ENCODE measurements at places on chromosomes 13 and 19.
A peak's percentile ranks its signal among the peaks of the same experiment; 100 is the strongest.

GRCh38 chr13:43127827-43128226, 104.4 kb downstream of the DNAJC15 start:
- DNase-seq, result no peak

DNA sequence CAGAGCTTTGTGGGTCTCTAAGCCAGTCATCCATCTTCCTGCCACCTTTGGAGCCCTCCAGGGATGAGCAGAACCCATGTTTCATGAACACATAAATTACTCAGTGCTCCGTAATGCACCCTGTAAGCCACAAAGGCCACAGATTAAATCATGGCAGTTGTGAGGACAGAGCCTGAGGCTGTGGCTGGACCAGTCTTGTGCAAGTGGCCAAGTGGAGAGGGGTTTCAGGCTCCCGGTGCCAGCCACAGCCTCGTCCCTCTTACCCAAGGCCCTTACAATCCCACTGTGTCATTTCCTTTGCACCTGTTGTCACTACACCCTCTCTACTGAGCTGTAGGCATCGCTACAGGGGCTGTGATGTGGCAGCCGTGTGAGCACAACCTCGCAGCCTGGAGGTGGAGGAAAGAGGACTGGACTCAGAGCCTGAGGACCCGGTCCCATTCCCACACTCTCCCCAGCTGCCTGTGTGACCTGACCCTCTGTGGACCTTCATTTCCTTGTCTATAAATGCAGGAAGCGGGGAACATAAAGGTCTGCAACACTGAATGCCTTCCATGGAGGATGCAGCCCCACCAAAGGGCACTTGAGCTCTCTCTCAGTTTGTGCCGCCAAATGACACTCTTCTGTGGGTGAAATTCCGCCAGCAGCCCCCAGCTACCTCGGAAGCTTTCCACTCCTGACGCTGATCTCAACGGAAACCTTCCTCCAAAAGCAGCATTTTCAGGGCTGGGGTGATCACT, 792.0 kb downstream of the UQCRFS1 start:
- no peak for DNase-seq

- no peak for DNase-seq
Observed at GRCh38 chr19:13979686-13980085, 26.4 kb downstream of the RFX1 start.

GRCh38 chr13:26541678-26542568, 15.6 kb upstream of the WASF3 start:
- no peak for DNase-seq

- DNase-seq, result no peak
Observed at GRCh38 chr19:5107432-5108122, 138.7 kb downstream of the KDM4B start.

DNA sequence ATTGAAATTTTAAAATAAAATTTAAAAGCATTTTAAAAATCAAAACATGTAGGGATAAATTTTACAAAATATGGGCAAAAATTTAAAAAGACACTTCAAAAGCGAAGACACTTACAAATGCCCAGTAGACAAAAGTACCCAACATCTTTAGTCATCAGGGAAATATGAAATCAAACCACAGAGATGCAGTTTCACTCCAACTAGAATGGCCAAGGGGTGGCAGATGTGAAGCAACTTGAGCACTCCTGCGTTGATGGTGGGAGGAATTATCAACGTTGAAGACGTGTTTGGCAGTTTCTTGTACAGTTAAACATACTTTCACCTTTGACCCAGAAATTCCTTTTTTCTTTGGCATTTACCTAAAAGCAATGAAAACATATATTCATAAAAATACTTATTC, 518.0 kb upstream of the SGCG start:
- no peak for DNase-seq

DNA sequence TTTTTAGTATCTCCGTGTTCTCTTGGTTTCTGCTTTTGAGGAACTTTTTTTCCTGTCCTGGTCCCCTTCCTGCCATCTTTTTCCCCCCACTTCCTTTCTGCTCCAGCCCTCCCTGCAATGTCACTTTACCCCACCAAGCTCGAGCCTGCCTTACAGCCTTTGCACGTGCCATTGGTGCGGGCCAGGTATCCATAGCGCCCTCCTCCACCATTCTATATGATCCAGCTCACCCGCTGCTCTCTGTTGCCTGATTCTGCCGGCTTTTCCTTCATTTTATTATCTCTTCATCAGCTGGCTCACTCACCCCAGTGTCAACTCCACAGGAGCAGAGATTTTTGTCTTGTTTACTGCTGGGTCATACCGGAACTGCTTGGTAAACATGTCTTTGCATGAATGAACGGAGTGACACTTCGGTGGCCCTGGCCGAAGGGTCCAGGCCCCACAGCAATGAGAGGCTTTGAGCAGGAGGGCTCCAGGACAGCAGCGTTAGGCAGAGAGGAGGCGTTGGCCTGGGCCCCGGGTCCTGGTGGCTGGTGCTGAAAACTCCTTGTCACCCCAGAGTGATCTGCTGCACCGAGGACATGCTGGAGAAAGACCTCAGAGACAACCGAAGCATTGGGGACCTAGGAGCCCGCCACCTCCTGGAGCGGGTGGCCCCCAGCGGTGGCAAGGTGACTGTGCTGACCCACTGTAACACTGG, 1.2 kb downstream of the MRI1 start:
- no peak for DNase-seq

DNA sequence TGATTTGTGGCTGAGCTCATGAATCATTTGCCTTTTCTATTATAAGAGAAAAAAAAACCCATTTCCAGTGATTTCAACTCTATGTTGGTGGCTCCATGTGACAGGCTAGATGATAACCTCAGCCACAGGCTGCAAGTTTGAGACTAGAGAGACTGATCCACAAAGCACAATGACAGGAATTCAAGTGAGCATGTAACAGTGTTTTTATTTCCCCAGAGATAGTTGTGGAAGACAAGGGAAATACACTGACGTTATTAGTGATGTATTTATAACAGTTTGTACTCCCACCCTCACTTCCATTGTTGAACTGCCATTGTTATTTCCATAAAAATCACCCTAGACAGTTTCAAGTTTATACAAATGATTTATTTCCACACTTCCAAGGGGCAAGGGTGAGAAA, 27.9 kb upstream of the EDNRB start:
- no peak for DNase-seq

DNA sequence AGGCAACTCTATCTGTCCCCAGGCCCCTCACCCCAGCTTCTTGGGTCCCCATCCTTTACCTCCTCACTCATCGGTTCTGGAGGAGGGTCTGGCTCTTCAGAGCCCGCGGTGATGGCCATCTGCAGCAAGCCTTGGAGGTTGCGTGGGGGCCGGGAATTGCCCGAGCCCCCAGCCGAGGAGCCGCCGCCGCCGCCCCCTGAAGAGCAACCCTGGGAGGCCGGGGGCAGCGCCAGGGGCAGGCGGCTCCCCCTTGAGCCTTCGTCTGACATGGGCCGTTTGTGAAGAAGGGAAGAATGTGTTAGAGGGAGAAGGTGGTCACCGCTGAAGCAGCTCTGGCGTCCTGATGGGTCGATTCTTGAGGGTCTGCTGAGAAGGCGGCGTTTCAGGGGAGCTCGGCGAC, 570 bp downstream of the HSPBP1 start:
- DNase-seq, result no peak

- DNase-seq, result no peak
Observed at GRCh38 chr13:66076417-66076816, 1153.7 kb downstream of the PCDH9 start.

DNA sequence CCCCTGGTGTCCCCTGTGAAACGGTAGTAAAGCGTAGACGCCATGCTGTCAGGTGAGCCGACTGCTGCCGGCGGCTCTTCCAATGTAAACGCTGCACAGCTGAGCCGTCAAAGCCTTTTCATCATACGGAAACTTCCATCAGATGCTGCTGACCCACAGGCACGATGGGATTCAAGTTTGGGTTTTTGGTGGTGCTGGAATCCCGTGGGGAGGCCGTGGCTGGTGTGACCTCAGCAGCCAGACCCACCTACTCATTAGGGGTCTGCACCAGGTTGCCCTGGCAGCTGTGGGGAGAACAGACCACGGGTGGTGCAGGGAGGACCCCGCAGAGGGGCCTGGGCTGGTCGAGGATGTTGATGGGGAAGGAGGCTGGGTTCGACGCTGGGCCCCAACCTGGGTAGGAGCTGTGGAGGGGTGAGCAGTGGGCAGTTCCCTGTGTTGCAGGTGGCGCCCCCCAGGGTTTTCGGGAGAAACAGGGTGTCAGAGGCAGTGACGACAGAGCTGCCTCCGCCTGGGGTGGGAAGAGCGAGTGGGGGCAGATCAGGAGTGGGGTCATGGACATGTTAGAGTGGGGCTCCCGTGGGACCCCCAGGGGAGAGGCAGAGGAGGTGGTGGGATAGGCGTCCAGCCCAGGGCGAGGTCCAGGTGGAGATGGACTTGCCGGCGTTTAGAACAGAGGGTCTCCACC, 6.6 kb downstream of the GRIN3B start:
- no peak for DNase-seq

DNA sequence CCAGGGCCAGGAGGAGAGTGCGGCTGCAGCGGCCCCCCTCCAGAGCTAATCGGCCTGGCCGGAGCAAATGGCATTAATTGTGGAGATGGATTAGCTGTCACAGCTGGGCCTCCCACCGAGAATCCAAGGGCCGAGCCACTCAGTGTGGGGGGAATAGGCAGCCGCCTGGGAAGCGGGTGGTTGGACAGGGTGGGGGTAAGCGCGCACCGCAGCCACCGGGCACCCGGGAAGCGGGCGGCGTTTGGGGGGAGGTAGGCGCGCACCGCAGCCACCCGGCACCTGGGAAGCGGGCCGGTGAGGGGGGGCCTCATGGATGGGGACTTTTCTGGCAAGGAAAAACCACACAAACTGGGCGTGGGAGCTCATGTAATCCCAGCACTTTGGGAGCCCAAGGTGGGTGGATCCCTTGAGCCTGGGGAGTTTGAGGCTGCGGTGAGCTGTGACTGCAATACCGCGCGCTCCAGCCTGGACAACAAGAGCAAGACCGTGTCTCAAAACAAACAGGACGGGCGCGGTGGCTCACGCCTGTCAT, 9.7 kb downstream of the R3HDM4 start:
- no peak for DNase-seq

DNA sequence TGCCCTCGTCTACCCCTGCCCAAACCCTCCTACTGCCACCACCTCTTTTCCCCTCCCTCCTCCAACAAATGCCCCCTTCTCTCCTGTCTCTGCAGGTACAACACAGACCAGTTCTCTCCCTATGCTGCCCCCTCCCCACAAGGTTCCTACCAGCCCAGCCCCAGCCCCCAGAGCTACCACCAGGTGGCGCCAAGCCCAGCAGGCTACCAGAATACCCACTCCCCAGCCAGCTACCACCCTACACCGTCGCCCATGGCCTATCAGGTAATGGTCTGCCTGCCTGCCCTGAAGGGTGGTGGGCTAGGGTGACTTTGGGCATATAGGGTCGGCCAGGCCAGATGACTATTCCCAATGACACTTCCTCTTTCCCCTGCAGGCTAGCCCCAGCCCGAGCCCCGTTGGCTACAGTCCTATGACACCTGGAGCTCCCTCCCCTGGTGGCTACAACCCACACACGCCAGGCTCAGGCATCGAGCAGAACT, 6.5 kb upstream of the TIMM50 start:
- peak; percentile 53 for DNase-seq

DNA sequence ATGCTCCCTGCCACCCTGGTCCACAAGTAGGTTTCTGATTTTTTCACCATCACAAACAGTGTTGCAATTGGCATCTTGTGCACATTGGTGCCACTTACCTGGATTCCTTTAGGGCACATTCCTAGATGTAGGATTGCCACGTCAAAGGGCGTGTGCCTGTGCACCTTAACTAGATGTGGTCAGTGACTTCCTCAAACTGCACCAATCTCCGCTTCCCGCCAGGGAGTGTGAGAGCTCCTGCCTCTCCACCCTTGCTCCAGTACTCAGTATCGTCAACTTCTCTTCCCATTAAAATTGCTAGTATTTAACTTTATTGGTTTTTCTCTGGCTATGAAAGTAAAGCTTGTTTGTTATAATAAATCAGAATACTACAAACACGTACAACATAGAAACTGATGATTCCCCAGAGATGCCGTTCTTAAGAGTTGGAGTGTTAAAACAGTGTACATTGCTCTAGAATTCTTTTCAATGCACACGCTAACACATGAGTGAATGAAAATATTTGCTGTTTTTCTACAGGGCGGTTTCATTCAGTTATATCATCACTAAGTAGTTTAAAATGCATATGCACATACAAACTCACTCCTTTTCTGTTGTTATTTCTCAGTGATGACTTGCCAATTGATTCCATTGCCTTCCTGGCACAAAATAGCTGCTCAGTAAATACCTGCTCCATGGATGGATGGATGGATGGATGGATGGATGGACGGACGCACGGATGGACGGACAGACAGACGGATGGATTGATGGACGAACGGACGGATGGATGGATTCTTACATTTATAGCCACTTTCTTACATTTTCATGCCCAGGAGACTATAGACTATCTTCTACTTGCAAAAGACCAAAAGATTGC, 23.4 kb downstream of the CCNE1 start:
- no peak for DNase-seq

DNA sequence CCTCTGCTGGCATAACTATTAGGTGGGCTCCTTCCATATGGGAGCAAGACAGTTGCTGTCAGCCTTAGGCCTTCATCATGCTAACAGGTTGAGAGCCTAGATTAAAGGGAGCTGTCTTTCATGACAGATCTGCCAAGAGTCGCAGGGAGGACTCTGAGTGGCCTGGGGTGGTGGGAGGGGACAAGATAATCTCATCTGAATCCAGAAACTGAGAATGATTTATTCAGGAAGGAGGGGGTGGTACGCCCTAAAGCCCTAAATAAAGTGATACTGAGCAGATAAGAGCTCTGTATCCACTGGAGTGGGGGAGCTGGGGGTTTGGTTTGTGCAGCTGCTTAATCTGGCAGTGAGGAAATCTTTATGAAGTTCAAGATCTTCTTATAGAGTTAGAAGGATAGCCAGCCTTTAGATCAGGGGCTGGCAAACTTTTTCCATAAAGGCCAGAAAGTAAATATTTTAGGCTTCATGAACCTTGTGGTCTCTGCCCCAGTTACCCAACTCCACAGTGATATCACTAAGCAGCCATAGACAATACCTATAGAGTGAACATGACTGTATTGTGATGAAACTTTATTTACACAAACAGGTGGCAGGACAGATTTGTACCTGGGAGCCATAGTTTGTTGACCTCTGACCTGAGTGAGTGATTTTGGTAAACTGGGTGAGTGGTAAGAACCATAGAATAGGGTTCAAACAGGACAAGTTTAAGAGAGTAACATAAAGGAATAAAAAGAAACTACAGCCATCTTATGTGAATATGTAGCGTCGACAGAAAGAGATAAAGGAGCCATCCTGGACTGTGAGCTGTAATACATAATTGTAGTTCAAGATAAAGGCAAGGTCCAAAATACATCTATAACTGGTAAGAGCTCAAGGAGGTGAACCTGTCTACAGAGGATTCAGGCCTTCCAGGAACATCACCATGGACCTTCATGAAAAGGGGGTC, 9.8 kb upstream of the STK24 start:
- DNase-seq, result no peak

- DNase-seq, result no peak
Observed at GRCh38 chr13:46472384-46472783, 80.6 kb upstream of the LRCH1 start.

All from activated T-helper 1 cell treated with Interleukin-2 at 50 U/mL for 16 hours (primary cell).